ENCODE measurements at places on chromosomes 2 and 18.

DNA sequence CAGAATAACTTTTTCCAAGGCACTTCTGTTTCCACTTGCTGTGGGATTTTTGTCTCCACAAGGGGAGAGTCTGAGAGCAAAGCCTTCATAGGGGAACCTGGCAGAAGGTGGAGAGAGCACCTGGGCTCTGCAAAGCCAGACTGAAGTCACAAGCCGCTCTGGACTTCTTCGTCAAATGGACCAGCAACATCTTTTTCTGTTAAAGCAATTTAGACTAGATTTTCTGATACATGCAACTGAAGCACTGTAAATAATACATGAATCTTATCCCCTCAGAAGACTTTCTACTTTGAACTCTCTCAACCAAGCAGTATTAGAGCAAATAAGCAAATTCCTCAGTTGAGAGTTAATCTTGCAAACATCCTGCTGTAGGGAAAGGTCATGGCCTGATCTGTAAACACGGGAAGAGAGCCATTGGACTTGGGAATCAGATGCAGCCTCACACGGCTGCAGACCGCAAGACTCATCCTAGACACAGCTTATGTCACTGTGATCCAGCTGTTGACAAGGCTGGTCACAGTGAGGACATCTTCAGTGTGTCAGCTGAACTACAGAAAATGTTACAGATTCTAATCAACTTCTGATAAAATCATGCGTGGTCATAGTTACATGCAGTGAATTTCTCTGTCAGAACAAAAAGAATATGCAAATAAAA, 3.2 kb downstream of the SH3YL1 start:
- H3K4me1 ChIP-seq, result peaks cover 2% of the 10 kb centered on the region
- H3K4me3 ChIP-seq, result no peak overlapping the region
- peaks cover 55% of the 10 kb centered on the region for H3K36me3 ChIP-seq
- peaks cover 34% of the 10 kb centered on the region for H3K27me3 ChIP-seq
- H3K27ac ChIP-seq, result no peak overlapping the region

DNA sequence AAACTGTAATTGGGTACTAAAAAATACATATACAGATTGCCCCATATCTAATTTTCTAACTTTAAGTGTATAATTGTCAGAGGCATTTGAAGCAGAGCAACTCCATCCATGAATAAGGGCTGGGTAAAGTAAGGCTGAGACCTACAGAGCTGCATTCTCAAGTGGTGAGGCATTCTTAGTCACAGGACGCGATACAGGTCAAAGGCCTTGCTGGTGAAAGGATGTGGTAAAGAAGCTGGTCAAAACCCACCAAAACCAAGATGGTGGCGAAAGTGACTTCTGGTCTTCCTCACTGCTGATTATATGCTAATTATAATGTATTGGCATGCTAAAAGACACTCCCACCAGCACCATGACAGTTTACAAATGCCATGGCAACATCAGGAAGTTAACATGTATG, 50.0 kb downstream of the SLC8A1 start:
- peaks cover 5% of the 10 kb centered on the region for H3K4me1 ChIP-seq
- no peak for DNase-seq
- no peaks in the 10 kb centered on the region for H3K36me3 ChIP-seq
- no peak overlapping the region for H3K27ac ChIP-seq

DNA sequence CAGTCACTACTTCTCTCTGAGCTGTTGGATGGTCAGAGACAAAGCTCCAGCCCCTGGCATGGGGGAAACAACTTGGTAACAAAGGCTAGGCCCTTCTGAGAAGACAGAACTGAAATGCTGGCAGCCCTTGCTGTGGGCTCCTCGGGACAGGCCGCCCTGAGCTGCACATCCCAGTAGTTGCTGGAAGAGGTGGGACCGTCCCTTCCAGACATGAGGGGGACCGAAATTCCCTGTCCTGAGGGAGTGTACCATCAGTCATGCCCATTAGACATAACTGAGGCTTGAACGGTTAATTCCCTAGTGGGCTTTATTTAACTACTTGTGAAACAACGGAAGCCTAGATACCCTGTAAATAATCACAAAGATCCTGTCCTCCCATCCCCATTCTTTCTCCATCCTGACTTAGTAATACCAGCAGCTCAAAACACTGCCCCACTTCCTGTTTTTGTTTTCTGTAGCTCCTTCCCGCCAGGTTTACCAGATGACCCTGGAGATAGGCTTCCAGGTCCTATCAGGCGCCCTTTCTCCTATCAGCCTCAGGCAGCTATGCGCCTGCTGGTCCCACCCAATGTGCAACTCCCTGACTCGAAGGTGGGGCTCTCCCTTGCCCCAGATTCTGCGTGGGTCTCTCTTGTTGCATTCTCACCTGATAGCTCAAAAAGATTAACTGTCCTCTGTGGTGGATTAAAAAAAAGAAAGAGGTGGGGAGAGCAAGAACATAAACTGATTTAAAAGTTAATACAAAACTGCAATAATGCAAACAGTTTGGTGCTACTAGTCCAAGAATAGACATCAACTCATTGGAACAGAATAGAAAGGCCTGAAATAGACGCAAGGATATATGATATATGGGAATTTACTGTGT, 37.0 kb upstream of the NT5DC4 start:
- peaks cover 19% of the 10 kb centered on the region for H3K27me3 ChIP-seq
- no peaks in the 10 kb centered on the region for H3K36me3 ChIP-seq
- H3K4me1 ChIP-seq, result peaks cover 16% of the 10 kb centered on the region
- H3K4me3 ChIP-seq, result peak overlapping the region; percentile 50
- DNase-seq, result no peak

- H3K27ac ChIP-seq, result peak overlapping the region; percentile 58
- H3K4me3 ChIP-seq, result no peak overlapping the region
- peaks cover 5% of the 10 kb centered on the region for H3K36me3 ChIP-seq
- no peaks in the 10 kb centered on the region for H3K27me3 ChIP-seq
- H3K4me1 ChIP-seq, result peaks cover 29% of the 10 kb centered on the region
These were observed 228.8 kb downstream of the ETAA1 start for GRCh38 chr2:67625690-67626475.

DNA sequence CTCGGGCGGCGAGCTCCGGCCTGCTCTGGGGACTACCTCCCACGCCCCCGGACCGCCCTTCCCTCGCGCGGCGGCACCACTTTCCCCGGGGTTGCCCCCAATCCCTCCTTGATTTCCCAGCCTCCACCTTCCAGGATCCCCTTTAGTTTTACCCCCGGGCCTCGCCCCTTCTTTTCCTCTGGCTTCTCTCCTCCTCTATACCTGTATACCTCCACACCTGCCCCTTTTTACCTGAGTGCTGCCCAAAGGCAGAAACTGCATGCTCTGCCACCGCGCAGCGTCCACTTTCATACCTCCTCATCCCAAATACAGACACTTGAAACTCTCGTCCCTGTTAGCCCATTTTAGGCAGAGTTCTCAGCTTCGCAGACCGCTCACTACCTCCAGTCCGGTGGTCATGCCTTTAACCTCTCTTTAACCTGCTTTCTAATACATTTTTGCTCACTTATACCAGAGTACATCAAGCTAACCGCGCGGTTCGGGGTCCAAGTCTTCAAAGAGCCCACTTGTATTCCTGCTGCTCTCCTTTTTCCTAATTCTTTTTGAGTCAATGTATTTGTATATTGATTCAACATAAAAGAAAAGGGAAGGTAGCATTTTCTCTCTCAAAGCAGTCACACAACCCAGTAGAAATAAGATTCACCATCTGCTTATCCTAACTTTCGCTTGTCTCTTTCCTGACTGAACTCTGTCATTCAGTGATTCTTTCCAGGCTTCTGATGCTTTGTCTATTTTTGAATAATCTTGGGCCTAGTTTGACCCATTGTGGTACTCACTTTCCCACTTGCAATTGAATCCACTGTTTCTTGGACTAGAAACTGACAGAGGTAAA, 901 bp downstream of the SPOPL start:
- H3K4me1 ChIP-seq, result peaks cover 58% of the 10 kb centered on the region
- H3K27ac ChIP-seq, result peak overlapping the region; percentile 95
- H3K4me3 ChIP-seq, result peak overlapping the region; percentile 99
- no peak for DNase-seq
- H3K27me3 ChIP-seq, result peaks cover 4% of the 10 kb centered on the region

GRCh38 chr2:173146590-173146989, 70.9 kb downstream of the MAP3K20 start:
- H3K27me3 ChIP-seq, result no peaks in the 10 kb centered on the region
- no peak overlapping the region for H3K27ac ChIP-seq

DNA sequence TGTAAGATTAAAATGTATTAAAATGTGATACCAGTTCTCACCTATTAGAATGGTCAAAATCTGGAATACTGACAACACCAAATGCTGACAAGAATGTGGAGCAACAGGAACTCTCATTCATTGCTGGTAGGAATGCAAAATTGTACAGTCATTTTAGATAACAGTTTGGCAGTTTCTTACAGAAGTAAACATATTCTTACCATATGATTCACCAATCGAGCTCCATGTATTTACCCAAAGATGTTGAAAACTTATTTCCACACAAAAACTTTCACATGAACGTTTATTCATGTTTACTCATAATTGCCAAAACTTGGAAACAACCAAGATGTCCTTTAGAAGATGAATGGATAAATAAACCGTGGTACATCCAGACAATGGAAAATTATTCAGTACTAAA, 1193.5 kb upstream of the ACVR2A start:
- H3K36me3 ChIP-seq, result no peaks in the 10 kb centered on the region
- H3K4me3 ChIP-seq, result no peak overlapping the region
- H3K27ac ChIP-seq, result no peak overlapping the region
- H3K27me3 ChIP-seq, result no peaks in the 10 kb centered on the region
- no peaks in the 10 kb centered on the region for H3K4me1 ChIP-seq

DNA sequence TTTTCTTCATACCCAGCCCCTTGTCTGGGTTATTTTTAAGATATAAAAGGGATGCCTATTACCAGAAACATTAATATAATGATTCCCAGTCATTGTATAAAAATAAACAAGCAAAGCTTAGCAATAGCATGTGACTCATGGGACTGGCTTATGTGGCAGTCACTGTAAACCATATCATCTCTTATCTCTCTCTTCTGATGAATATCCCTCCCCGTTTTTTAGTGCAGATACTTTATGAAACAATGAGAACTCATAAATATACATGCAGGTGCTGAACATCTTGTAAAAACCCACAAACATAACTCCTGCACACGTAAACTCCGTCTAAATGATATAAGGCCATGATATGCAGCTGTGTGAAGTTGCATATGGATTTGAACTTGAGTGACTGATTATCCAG, 154.9 kb downstream of the MGAT5 start:
- no peaks in the 10 kb centered on the region for H3K27me3 ChIP-seq
- H3K4me3 ChIP-seq, result no peak overlapping the region
- DNase-seq, result no peak

DNA sequence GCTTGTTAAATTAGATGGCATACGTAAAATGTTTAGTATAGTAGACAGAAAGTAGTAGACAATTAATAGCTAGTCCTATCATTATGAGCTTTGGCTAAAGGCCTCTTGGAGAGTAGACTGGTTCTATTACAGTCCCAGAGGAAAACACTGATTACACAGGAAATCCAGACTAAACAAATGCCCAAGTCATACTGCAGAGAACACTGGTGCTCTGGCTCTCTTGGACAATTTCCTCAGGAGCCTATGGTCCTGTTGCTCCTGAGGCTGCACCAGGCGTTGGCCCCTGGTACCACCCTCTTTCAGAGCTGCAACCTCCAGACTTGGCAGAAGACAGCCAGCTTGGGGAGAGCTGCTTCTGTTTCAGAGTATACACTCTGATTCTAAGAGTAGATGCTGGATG, 41.8 kb downstream of the STAT1 start:
- DNase-seq, result no peak
- H3K27ac ChIP-seq, result no peak overlapping the region
- H3K4me3 ChIP-seq, result no peak overlapping the region
- no peaks in the 10 kb centered on the region for H3K27me3 ChIP-seq
- H3K36me3 ChIP-seq, result peaks cover 67% of the 10 kb centered on the region

GRCh38 chr2:121185571-121186074, 99.4 kb downstream of the TFCP2L1 start:
- H3K36me3 ChIP-seq, result no peaks in the 10 kb centered on the region
- no peak overlapping the region for H3K27ac ChIP-seq
- H3K4me1 ChIP-seq, result peaks cover 19% of the 10 kb centered on the region
- DNase-seq, result no peak
- H3K27me3 ChIP-seq, result peaks cover 42% of the 10 kb centered on the region

- no peak overlapping the region for H3K27ac ChIP-seq
- no peaks in the 10 kb centered on the region for H3K36me3 ChIP-seq
- H3K4me3 ChIP-seq, result no peak overlapping the region
- H3K4me1 ChIP-seq, result peaks cover 46% of the 10 kb centered on the region
- peaks cover 2% of the 10 kb centered on the region for H3K27me3 ChIP-seq
These were observed 133.5 kb downstream of the FAM124B start for GRCh38 chr2:224268441-224268840.

GRCh38 chr2:112161431-112162145, 23.4 kb downstream of the FBLN7 start:
- peaks cover 20% of the 10 kb centered on the region for H3K4me1 ChIP-seq
- peaks cover 10% of the 10 kb centered on the region for H3K27me3 ChIP-seq
- H3K4me3 ChIP-seq, result no peak overlapping the region
- DNase-seq, result no peak

DNA sequence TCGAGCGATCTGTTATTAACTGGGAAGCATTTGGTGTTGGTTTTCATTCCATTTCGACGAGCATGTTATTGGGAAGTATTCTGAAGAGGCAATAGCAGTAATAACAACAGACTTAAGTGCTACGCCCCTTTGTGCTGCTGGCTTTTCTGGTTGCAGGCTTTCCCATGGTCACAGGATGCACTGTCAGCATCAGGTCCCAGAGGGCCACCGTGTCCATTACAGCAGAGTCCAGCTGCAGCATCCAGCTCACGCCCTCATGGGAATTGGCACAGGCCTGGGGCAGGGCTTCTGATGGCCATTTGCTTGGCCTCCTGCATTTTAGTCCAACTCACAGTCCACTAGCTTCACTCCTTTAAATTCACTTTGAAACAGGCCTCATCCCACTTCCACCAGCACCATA, 44.4 kb downstream of the BCL2L11 start:
- H3K4me1 ChIP-seq, result peaks cover 49% of the 10 kb centered on the region
- no peaks in the 10 kb centered on the region for H3K27me3 ChIP-seq
- H3K27ac ChIP-seq, result peak overlapping the region; percentile 40
- H3K4me3 ChIP-seq, result no peak overlapping the region
- DNase-seq, result no peak

Data from nephron progenitor cell (in vitro differentiated cells).